ENCODE measurements at places on chromosomes 16 and 17. TPM values are rescaled to one million over a fixed set of nuclear protein-coding genes. Genes with fewer than 3 reads are reported as not detected.

SOX8 gene
- under 0.01 TPM for total RNA-seq

PRDM7 gene
- not detected for total RNA-seq

TAT gene
- not detected for total RNA-seq

CDH3 gene
- 564 TPM for total RNA-seq

CEP295NL gene
- 0.13 TPM for total RNA-seq

SLC35G6 gene
- not detected for total RNA-seq

ZNF287 gene
- 3.4 TPM for total RNA-seq

DNA sequence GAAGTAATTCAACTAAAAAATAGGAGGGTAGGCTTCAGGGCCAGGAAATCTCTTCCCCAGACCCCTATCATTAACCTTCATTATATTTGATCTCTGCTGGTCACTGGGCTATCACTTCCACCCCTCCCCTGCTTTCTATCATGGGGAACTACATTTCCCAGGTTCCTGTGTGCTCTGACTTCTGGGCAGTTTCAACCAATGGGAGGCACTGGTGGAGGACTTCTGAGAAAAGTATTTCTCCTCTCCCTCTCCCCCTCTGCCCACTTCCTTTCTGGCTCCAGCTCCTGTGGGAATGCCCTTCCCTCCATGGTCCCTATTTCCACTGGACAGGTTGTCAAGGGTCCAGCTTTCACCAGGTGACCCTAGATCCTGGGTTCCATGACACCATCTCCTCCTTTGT lies 364.4 kb downstream of the C16orf95 start:
- DNase-seq: no peak

- no peak for DNase-seq
Observed at GRCh38 chr17:40333781-40334448, 24.9 kb downstream of the RARA start.

GRCh38 chr17:33486135-33486885 lies 193.2 kb upstream of the ASIC2 start:
- DNase-seq: no peak

GRCh38 chr16:75063549-75064088 lies 53.0 kb downstream of the LDHD start:
- no peak for DNase-seq

GRCh38 chr17:49404361-49404760 lies 10.3 kb downstream of the PHB1 start:
- no peak for DNase-seq

- no peak for DNase-seq
Observed at GRCh38 chr17:50488880-50489279, 10.2 kb downstream of the RSAD1 start.

GRCh38 chr16:27547134-27547533 lies 2.6 kb downstream of the GTF3C1 start:
- peak; percentile 73 for DNase-seq

DNA sequence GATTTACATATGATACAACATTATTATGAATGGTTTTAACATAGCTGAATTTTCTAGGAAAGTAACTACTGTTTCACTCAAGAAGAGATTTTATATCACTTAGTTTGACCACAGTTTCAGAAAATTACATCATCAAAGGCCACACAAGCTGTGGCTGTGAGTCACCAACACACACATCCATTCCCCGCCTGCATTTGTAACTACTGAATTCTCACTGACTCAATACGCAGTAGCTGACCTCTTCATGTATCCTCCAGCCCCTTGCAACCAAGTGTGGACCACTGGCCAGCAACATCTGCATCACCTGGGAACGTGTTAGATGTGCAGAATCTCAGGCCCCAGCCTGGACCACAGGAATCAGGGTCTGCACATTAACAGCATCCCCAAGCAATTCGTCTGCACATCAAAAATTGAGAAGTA lies 197.6 kb downstream of the XYLT1 start:
- peak; percentile 29 for DNase-seq

GRCh38 chr17:40366861-40367518 lies 2.5 kb upstream of the GJD3 start:
- no peak for DNase-seq

- DNase-seq: no peak
Observed at GRCh38 chr17:58329035-58329809, 627 bp upstream of the TSPOAP1 start.

DNA sequence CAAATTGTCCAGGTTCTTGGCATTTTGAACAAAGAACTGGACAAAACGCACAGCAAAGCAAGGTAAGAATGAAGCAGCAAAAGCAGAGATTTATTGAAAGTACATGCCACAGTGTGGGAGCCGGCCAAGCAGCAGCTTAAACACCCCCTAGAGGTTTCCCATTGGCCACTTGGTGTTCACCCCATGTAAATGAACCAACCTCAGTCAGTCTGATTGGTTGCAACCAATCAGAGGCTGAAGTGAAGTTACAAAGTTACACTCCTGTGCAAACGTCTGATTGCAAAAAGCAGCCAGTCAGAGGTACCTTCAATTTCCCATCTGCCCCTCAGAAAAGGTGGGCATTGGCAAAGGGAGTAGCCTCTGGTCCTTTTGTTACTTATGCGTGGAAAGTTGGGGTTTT lies 8.8 kb upstream of the ZNF263 start:
- DNase-seq: no peak

- DNase-seq: no peak
Observed at GRCh38 chr17:17551361-17551760, 40.1 kb downstream of the PEMT start.

DNA sequence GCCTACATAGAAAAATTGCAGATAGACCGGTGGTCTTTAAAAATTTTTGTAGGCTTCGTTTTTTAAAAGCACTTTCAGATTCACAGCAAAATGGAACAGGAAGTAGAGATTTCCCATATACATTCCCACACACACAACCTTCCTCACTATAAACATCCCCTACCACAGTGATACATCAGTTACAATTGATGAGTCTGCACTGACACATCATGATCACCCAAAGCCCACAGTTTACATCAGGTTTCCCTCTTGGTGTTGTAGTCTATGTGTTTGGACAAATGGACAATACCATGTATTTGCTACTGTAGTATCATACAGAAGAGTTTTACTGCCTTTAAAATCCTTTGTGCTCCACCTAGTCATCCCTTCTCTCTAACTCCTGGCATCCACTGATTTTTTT lies 113.9 kb upstream of the ADAMTS18 start:
- DNase-seq: no peak

DNA sequence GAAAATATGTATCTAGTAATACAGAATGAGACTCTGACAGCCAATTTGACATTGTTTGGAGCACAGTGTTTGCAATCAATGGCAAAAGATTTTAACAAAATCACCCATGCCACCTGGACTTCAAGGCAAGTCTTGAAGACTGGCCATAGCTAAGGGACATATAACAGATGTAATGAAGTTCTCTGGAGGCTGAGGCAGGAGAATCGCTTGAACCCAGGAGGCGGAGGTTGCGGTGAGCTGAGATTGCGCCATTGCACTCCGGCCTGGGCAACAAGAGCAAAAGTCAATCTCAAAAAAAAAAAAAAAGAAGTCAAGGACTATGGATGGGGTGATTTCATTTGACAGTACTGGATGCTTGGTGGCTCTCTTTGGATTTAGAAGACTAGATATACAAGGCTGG lies 5.6 kb upstream of the BPTF start:
- no peak for DNase-seq

DNA sequence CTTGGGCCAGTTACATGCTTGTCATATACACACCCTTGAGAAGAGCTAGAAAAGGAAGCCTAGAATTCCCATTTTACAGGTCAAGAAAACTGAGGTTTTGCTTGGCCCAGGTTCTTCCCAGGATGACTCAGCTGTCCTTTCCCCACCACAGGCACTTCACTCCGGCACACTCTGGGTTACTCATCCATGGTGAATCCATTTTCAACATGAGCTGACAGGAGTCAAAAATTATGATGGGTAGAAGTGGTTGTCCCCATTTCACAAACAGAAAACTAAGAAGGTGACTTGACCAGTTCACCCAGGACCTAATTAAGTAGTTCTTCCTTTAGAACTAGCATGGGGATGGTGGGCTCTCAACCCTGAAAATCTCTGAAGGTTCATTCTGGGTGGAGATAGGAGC lies 67.2 kb downstream of the USP22 start:
- DNase-seq: peak; percentile 78

DNA sequence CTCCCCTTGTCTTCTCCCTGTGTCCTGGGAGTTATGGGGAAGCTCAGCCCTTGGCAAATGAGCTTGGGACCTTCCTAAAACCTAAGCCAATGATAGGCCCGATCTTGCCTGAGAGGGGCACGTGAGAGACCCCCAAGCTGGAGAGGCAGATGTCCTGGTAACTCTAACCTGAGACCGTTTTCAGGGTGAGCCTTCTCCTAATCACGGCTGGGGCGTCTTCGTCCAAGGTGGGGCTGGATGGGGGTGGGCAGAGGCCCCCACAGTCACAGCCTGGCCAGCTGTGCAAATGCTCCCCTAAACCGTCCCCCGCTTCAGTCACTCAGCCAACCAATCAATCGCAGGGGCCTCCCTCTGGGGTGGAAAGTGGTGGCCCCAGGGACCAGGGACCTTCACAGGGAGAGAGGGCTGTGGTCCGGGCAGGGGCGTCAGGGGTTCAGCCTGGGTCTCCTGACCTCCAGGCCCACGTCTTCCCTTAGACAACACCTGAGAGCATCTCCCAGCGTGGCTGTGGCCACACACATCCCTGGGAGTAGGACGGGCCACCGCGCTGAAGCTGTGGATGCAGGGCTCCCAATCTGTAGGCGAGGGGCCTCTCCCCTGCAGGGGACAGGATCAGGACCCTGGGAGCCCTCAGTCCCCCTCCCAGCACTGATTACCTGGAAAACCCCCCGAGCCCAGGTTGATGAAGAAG lies 30.6 kb downstream of the ACTG1 start:
- DNase-seq: no peak

DNA sequence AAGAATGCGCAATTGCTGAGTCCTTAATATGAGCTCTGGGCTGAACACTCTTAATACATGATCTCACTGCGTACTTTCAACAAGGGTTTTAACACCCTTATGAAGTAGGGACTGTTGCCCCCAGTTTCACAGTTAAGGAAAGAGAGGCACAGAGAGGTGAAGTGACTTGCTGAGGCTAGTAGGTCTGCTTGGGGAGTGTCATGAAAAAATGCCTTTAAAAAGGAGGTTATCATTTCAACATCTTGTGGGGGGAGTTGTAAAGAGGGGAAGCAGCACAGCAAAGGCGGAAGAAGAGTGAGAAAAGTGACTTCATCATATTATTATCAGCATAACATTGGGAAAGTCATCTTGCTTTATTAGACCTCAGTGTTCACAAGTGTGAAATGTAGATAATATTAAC lies 2.1 kb downstream of the CCL4L2 start:
- no peak for DNase-seq

DNA sequence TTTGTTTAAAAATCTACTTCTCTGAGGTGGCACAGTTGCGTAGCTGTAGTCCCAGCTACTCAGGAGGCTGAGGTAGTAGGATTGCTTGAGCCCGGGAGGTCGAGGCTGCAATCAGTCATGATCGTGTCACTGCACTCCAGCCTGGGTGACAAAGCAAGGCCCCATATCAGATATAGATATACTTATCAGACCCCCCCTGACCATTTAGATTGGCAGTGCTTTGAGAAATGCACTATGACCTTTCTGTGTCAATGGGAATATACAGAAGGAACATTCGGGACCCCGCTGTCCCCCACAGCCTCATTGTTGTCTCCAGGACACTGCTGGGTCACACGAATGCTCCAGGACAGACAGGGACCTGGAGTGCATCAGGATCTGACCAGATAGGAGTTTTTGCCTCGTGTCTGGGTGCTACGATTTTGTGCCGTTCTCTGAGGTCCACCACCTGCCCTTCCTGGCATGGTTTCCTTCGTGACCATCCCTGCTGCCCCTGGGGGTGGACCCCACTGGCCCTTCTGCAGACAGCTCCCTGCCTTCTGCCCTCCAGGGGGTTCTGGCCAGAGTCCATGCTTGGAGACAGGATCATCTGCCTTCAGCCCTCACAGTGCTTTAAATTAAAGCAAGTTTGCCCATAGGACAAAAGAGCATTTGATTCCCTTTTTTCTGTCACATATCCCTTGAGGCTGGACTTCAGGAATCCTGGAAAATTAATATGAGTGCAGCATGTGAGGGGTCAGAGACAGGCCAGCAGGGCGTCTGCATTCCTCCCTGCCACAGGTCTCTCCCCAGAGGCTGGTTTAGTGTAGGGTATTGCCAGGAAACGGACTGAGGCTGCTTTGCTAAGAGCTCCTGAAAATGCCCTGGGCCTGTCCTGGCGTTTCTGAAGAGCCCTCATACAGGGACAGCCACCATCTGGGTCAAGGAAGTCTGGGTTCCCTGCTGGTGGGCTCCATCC lies 19.3 kb downstream of the PLD6 start:
- DNase-seq: no peak

- DNase-seq: no peak
Observed at GRCh38 chr17:56099649-56100048, 53.6 kb upstream of the ANKFN1 start.

DNA sequence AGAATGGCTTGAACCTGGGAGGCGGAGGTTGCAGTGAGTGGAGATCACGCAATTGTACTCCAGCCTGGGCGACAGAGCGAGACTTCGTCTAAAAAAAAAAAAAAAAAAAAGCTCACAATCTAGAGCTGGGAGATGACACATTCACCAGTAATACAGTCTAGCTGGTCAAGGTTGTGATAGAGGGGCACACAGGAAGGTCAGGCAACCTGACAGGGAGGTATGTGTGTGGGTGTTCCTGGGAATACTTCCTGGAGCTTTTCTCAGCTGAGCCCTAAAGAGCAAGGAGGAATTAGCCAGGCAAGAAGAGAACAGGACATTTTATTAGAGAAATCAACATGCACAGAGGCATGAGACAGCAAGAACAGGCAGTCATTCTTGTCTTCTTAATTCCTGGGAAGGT lies 216.7 kb downstream of the SHISA9 start:
- DNase-seq: no peak

DNA sequence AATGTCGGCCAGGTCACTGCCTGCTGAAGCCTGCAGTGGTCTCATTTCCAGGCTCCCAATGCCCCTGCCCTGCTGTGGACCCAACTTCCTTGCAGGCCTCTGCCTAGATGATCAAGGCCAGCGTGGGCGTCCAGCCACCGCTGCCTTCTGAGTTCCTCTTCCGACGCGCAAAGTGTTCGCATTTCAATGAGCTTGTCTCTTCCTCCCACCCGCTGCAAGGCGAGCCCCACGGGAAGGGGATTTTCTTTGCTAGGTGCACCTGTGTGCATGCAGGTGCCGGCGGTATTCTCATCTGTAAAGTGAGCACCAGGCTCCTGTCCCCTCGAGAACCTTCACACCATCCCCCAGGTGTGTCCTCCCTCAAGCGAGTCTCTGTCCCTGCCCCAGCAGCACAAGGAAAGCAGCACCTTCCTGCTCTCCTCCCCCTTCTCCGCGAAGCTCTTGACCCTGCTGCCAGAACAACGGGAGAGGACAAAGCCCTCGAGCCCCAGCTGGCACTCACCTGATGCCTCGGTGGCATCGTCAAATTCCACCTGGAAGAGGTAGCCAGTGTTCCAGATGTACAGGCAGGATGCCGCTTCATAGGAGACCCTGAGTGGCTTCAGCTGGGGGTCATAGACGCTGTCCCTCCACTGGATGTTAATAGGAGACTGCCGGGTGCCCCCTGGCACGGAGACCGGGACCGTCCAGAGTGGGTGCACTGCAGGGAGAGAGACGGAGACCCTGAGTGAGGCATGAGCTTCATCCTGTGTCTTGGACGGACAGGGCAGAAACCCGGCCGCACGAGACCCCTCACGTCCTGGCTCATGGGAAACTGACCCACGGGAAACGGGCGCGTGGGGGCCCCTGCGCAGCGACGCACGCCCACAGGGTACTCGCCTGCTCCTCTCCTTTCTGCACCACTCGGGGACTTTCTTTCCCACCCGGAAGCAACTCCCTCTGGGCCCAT lies 9.8 kb downstream of the CA5A start:
- no peak for DNase-seq

- no peak for DNase-seq
Observed at GRCh38 chr16:22806811-22807210, 7.2 kb upstream of the HS3ST2 start.
